Activated T-helper 1 cell treated with Interleukin-2 at 50 U/mL for 16 hours (primary cell): ENCODE measurements at places on chromosomes 3 and 15.

DNA sequence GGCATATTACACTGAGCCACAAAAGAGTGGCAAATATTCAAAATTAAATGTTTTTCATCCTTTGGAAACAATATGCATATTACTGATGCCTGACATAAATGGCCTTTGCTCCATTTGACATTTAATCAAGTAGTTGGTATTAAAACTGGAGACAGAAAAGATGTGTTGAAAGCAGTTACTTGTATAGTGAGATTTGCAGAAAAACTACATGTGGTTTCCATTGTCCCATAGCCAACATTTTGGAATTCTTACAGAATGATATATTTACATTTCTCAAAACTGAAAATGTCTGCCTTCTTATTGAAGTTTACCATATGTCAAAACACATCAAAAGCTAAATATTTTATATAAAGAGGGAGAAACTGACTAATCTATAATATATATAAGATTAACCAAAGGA is 21.6 kb downstream of the SHOX2 start:
- DNase-seq = no peak

DNA sequence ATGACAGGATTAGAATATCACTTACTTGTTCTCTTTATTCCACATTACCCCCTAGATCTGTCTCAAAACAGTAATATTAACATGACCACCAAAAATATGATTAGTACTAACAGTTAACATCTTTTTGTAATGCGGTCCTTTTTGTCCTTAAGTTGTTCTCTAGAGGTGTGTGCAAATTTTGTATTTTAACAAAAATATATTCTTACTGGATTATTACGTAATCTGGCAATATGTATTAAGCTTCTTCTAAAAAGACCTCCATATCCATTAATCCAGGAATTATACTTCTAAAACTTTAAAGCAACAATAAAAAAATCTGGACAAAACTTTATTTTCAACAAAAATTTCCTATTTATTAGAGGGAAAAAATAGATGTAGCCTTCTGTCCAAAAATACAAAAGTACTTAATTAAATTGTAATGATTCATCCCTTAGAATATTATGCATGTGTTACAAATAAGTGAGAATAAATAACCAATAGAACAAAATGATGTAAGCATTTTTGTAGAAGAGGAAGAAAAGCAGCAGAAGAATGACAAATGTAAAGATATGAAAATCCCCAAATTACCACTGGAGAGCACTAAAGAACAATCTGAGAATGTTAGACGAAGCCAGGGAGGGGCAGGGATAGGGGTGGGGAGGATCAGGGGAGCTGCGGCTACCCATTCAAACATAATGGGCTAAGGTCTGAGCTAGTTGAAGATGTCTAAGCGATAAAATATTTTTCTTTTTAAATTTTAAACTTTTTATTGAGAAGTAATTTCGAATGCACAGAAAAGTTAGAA is 945.6 kb downstream of the MCTP2 start:
- DNase-seq = no peak

GRCh38 chr3:41202075-41202833 is 2.9 kb downstream of the CTNNB1 start:
- no peak for DNase-seq

DNA sequence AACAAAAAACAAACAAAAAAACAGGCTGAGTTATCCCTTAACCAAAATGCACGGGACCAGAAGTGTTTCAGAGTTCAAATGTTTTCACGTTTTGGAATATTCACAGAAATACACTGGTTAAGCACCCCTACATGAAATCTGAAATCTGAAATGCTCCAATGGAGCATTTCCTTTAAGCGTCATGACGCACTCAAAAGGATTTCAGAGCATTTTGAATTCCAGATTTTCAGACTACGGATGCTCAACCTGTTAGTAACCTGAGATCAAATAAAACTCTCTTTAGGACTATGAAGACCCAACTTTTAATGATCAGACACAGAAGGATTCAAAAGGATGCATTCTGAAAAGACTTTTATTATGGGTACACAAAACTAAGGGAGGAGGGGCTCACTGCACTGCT is 9.6 kb downstream of the CLPX start:
- no peak for DNase-seq

GRCh38 chr3:58353722-58354553 is 21.2 kb downstream of the PXK start:
- no peak for DNase-seq

DNA sequence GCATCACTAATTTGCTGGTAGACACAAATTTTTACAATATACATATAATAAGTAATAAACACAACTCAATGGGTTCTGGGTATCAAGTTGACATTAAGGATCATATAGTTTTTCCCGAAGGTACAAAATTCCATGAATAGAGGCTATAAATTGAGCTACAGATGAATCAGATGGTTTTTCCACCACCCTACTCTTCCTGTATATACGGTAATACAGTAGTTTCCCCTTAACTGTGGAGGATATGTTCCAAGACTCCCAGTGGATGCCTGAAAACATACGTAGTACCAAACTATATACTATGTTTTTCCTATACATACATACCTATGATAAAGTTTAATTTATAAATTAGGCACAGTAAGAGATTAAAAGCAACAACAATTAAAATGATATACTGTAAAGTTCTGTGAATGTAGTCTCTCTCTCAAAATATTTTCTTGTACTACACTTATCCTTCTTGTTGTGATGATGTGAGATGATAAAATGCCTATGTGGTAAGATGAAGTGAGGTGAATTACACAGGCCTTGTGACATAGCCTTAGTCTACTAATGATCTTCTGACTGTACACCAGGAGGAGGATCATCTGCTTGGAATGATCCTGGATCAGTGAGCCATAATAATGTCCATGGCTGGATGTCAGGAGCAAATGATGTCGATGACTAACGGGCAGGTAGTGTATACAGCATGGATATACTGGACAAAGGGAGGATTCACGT is 116.7 kb downstream of the NR1I2 start:
- no peak for DNase-seq

- DNase-seq = no peak
These were observed 332.1 kb downstream of the ARRDC4 start for GRCh38 chr15:98292442-98293240.

- DNase-seq = no peak
These were observed 105.4 kb downstream of the LINGO1 start for GRCh38 chr15:77527164-77527778.

DNA sequence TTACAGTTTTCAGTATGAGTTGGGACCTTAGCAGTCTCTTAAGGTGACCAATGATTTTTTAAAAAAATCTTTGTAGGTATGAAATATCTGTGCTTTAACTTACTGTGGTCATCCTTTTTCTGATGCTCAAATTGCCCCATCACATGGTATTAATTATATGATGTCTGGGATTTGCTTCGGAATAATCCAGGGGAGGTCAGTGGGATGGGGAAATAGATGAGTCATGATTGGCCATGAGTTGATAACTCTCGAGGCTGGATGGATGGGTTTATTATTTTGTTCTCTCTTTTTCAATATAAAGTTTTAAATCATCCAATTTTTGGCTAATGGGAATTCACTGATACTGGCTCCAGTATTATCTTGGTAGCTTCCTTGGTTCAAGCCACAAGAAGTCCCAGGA is 370.3 kb upstream of the TPM1 start:
- no peak for DNase-seq

DNA sequence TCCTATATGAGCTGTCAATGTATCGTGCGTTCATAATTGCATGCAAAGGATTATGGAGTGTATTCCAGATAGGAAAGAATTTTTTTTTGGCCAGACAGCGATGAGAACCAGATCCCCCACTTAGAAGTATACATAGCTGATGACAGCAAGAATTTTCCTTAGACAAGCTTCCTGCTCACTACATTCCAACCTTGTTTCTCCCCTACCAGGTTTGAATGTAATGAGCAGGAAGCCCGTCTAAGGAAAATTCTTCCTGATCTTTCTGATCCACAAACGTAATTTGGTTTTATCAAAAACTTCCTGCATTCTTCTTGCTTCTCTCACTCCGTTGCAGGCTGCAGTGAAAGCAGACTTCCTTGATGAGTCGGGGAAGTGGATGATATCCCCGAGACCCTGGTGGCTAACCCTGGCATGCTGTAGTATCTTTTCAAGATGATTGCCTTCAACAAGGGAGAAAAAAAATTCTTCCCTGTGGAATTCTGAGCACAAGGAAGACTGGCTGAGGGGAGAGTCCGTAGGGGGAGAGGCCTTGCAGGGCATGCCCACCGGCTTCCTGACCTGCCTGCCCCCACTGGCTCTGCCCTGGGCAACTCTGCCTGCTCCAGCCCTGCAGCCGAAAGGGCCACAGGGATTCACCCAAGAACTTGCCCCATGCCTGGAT is 243.1 kb downstream of the TLE3 start:
- no peak for DNase-seq

GRCh38 chr15:81224232-81224631 is 27.6 kb downstream of the IL16 start:
- no peak for DNase-seq

GRCh38 chr3:175670557-175670956 is 811.4 kb downstream of the NAALADL2 start:
- no peak for DNase-seq
